ENCODE measurements at places on chromosomes 12 and 14.

DNA sequence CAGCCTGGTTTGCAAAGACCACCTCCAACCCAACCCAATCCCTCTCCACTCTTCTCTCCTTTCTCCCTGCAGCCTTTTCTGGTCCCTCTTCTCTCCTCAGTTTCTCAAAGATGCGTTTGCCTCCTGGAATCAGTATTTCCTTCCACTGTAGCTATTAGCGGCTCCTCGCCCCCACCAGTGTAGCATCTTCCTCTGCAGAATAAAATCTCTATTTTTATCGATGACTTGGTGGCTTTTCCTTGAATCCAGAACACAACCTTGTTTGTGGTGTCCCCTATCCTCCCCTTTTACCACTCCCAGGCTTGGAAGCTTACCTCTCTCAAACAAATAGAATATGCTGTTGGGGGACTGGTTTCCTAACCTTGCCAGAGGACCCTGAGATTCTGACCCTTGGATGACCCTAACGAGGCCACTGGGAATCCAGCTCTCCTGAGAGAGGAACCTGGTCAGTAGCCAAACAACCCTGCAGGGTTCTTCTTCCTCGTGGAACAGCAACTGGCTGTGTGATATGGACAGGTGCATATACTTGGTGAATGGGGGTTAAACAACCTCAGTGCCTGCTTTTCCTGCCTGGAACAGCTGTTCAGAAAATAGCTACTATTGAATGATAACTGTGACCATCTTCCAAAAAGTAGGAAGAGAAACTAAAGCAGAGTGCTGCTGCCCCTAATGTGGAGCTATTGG lies 4.4 kb downstream of the WNT1 start:
- DNase-seq = no peak

GRCh38 chr14:74824997-74825396 lies 50.9 kb downstream of the PROX2 start:
- DNase-seq = no peak

DNA sequence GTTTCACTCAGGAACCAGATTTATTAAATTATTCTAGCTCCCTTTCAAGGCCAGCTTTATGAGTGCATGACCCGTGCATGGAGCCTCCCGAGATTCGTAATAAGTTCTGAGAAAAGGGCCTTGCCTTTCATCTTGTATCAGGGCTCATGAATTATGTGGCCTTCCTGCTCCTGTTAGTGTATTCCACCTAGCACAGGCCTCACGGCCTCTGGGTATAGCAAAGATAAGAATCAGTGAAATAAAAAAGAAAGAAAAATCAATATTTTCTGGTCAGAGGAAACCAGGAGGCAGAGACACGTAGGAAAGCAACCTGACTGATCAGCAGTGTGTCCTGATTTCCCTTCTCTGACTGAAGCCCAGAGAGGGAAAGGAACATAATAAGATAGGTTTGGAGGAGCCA lies 111.4 kb downstream of the SLC35F4 start:
- no peak for DNase-seq

- DNase-seq = no peak
Observed at GRCh38 chr12:67019070-67019469, 250.1 kb upstream of the CAND1 start.

DNA sequence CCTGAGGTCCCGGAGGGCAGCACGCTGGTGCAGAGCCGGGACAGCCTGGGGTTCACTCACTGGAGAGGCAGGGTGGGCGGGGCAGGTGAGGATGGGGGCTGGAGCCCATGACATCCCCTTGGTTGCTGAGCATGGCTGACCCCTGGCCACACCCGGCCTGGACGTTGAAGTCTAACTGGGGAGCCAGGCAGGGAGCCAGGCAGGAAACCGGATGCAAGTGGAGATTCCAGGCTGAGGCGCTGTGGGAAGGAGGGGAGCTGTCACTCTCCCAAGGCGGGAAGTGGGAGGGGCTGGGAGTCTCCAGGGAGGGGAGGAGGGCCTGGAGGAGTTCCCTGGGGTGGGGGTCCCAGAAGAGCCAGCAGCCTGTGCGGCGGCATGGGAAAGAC lies 7.7 kb upstream of the INF2 start:
- DNase-seq = no peak
